Left colon (tissue), 2 donors: ENCODE measurements at places on chromosomes 2 and 18. TPM values are rescaled to one million over a fixed set of nuclear protein-coding genes. Genes with fewer than 3 reads are reported as not detected.

DNA sequence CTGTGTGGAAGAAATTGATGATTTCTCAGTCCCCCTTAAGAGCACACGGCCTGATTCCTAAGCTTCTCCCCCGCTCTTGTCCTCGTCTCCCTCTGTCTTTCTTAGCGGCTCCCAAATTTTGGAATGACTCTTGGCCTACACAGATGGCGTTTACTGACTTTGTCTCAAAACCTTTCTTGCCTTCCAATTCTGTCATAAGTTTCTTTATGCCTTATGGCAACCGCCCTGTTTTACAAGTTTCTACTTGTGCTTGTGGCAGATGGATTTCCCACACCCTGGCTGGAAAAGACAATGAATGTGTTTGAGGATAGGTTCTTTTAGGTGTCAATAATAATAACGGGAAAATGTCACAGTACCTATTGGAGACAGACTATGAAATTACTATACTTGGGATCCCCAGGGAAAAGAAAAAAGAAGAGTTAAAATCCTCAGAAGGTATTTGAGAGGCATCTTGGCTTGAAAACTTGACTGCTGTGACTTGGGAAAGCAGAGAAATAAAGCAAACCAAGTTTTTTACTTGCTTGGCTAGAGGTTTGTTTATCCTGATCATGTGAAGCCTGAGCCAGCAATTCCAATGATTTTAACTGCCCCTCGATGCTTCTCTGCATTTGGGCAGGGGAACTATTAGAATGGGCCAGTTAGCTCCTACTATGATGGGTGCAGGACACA is 276.4 kb downstream of the HRH4 start:
- no peak for DNase-seq

DYSF gene
- total RNA-seq: 2.4 TPM

DNA sequence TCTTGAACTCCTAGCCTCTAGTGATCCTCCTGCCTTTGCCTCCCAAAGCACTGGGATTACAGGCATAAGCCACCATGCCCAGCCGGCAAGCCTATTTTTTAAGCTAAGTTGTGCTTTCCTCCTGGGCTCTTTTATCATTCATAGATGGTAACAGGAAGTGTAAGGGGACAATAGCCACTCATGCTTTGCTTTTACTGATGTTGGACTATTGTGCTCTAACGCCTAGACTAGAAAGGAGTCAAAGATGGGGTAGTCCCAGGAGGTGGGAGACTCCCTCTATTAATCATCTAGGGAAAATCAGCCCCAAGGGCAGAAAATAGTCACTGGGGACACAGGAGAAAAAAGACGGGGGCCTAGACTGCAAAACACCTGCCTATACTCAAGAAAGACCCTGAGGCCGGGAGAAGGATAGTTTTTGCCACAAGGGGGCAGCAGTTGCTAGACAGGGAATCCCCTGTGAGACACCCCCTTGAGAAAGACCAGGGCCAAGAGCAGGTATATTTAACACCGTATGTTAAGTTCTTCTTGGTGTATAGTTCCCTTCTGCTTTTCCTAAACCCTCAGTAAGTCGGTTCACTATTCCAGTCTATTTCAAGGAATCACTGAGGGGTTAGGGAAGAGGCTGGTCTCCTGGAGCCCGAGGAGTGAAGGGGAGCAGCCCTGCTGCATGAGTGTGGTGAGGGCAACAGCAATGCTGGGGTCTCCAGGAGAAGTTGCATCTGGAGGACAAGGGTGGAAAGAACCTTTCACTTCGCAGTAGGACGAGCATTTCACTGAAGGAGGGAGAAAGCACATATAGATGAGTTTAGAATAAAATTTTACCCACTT is 2.1 kb upstream of the CXCR1 start:
- DNase-seq: peak; percentile 35

- no peak for DNase-seq
These were observed 457.2 kb upstream of the SLC39A10 start for GRCh38 chr2:195199864-195200263.

DNA sequence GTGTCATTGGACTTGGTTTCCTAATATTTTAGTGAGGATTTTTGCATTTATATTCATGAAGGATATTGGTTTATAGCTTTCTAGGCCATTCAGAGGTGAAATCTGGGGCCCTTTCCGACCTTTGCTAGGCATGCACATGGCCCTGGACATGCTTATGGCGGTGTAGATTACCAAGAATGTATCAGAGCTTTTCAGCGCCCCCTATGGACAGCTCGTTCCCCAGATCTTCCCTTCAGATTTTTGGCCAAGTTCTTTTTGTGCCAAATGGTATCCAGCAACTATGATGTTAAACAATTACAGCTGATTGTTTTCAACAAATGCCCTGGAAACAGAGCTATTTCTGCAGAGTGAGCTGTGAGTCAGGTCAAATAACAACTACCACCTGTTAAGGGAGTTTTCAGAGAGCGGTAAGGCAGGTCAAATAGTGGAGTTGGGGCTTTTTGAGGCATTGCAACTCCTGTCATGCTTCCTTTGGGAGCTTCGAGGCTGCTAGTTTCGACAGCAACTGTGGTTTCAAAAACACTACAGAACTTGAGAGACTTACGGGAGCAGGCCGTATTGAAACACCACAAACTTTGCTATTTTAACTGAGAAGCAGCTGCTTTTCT is 188.3 kb downstream of the ZNF516 start:
- DNase-seq: no peak

SEC11C gene
- total RNA-seq: 59.8 TPM

DNA sequence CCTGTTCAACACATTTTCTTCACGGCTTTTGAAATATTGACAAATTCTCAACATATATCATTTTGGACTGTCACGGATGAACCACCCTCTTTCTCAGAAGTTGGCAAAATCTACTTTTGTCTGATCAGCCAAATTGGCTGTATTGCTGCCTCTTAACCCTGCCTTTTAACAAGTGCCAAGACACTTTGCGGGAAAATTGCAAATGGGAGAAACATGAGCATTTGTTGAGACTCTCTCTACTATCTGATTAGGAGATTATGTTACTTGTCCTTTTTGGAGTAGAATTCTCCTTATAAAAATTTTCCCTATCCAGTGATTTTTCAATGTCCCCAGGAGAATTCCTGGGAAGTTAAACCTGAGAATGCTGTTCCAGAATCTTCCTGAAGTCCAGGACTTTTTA is 256.2 kb upstream of the ZSWIM2 start:
- no peak for DNase-seq

TLK1 gene
- total RNA-seq: 101 TPM

NDUFS1 gene
- 190 TPM for total RNA-seq
